ENCODE measurements at places on chromosomes 13 and 19. TPM values are rescaled to one million over a fixed set of nuclear protein-coding genes. Genes with fewer than 3 reads are reported as not detected.

GRCh38 chr19:11321191-11322126 lies 18.0 kb downstream of the RAB3D start:
- H3K27me3 ChIP-seq = no peaks in the 10 kb centered on the region
- no peaks in the 10 kb centered on the region for H3K36me3 ChIP-seq
- H3K27ac ChIP-seq = peak overlapping the region; percentile 36

DNA sequence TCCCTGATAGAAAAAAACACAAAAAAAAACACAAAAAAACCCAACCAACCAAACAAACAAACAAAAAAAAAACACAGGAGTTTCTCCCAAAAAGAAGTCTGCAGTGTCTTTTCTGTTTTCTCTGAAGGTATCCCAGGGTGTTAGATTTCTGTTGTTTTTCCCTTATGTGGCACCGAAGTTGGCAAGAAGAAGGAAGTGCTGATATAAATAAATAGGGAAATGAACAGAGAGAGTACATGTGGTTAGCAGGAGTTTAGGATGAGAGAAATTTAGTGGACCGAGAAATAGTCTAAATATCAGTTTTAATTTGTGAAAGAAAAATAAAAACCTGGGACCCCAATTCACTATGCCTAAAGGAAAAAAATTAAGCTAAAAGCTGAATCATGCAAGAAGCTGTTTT lies 287.0 kb upstream of the SGCG start:
- H3K4me3 ChIP-seq = no peak overlapping the region
- no peak for DNase-seq
- H3K4me1 ChIP-seq = no peaks in the 10 kb centered on the region
- no peaks in the 10 kb centered on the region for H3K27me3 ChIP-seq

DNA sequence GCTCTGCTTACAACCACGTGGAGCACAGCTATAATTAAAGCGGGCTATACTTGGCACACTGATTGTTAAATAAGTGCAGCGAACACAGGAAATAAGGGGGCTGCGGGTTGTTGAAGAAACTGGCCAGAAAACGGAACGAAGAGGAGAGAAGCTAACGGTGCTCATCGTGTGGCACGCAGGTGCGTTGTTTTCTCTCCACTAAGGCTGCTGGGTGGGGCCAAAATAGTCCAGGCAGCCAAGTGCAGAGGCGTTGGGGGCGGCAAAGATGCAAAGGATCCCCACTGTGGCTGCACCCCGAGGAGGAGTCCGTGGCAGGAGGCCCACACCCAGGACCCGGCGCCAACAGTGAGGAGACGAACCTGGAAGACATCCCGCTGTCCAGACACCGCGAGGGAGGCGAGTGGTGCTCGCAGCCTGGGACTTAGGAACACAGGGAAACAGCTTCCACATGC lies 8.1 kb upstream of the ARL11 start:
- H3K27ac ChIP-seq = no peak overlapping the region
- DNase-seq = peak; percentile 18
- H3K36me3 ChIP-seq = no peaks in the 10 kb centered on the region

DNA sequence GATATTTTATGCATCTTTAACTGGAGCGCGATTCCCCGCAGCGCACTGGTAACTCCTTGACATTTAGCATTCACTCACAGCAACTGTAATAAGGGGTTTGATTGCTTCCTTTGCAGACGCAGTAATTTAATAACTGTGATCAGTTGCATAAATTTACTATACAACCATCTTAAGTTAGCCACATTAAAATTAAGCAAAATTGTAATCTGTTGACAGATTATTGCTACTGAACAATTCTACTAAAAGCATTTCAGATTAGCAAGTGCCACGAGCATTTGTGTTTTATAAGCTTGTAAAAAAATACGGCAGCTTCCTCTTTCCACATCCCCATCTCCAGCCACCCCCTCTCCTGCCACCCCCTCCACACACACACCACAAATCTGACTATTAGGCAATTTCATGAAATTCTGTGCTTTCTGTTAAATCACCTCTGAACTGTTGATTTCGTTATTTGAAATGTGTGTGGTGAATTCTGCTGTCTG lies 44.4 kb downstream of the TSHZ3 start:
- H3K27ac ChIP-seq = no peak overlapping the region
- H3K4me1 ChIP-seq = no peaks in the 10 kb centered on the region
- H3K4me3 ChIP-seq = no peak overlapping the region
- H3K36me3 ChIP-seq = no peaks in the 10 kb centered on the region

DNA sequence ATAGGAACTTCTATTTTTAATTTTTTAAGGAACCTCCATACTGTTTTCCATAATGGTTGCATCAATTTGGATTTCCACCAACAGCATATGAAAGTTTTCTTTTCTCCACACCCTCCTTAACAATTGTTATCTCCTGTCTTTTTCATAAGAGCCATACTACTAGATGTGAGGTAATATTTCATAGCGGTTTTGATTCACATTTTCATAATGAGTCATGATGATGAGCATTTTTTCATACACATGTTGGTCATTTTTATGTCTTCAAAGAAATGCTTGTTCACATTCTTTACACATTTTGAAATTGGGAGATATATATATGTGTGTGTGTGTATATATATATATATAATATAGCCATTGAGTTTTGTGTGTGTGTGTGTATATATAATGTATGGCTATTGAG lies 420.3 kb upstream of the PCDH9 start:
- no peak overlapping the region for H3K4me3 ChIP-seq
- H3K4me1 ChIP-seq = no peaks in the 10 kb centered on the region
- H3K27ac ChIP-seq = no peak overlapping the region

DNA sequence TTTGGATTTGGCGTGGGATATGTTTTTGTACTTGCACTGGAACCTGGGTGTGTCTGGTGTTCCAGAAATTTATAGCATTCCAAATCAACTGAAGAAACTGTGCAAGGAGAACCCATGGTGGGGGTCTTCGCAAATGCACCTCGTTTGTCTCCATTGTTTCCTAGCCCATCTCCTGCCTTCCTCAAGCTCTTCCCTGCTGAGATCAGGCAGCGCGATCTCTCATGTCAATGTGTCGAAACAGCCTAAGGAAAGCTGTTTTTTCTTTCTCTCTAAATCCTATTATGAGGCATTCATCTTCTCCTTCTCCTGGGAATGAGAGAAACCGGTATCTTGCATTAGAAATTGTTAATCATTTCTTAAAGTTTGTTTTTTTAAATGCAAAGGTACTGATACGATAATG lies 131.0 kb downstream of the KLF5 start:
- no peak for DNase-seq
- H3K27ac ChIP-seq = no peak overlapping the region
- no peaks in the 10 kb centered on the region for H3K36me3 ChIP-seq
- no peaks in the 10 kb centered on the region for H3K27me3 ChIP-seq
- peaks cover 9% of the 10 kb centered on the region for H3K4me1 ChIP-seq
- H3K4me3 ChIP-seq = no peak overlapping the region

DNA sequence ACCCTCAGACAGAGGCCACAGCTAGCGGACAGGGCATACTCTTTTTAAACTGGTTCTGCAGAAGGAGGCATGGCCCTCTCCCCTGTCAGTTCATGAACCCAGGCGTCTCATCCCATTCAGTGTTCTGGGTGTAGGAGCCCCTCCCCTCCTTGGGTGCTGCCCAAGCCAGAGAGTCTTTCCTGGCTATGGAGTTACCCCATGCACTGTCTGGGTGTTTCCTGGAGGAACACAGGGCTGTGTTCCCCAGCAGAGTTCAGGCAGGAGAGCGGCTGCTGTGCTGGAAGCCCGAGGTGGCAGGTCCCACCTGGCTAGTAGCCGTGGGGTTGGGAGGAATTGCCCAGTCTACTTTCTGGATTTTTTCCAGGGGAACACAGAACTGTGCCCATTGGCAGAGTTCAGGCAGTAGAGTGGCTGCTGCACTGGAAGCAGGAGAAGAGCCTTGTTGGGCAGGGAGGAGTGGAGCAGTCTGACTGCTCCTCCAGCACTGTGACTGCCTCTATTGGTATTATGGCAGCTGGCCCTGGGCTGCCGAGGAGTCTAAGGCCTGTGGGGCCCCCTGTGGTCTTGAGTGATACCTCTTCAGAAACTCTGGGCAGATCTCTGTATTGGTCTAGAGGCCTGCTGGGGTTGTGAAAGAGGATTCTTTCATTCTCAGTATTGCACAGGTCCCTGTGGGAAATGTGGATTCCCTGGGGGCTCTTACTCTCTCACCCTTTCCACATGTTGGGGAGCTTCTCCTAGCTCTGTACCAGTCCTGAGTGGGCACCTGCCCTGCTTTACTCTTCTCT lies 168.3 kb downstream of the PCDH20 start:
- DNase-seq = peak; percentile 21
- H3K27me3 ChIP-seq = no peaks in the 10 kb centered on the region
- H3K27ac ChIP-seq = no peak overlapping the region
- H3K36me3 ChIP-seq = no peaks in the 10 kb centered on the region
- no peak overlapping the region for H3K4me3 ChIP-seq

DNA sequence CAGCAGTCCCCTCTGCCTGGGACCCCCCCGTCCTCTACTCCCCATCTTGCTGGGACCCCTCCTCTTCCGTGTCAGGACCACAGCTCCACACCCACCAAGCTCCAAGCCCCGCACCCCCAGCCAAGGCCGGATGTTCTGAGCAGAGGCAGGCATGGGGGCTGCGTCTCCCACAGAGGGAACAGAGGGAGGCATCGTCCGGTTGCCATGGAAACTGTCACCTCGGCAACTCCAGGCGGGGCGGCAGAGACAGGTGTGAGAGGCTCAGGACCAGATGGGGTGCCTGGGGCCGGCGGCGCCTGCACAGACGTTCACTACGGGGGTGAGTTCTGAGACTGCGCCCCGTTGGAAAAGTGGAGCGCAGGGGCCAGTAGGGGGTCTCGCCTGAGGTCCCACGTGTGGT lies 5.4 kb downstream of the RNU6-9 start:
- H3K36me3 ChIP-seq = no peaks in the 10 kb centered on the region
- no peak overlapping the region for H3K4me3 ChIP-seq
- no peaks in the 10 kb centered on the region for H3K4me1 ChIP-seq
- H3K27ac ChIP-seq = no peak overlapping the region
- no peaks in the 10 kb centered on the region for H3K27me3 ChIP-seq

DNA sequence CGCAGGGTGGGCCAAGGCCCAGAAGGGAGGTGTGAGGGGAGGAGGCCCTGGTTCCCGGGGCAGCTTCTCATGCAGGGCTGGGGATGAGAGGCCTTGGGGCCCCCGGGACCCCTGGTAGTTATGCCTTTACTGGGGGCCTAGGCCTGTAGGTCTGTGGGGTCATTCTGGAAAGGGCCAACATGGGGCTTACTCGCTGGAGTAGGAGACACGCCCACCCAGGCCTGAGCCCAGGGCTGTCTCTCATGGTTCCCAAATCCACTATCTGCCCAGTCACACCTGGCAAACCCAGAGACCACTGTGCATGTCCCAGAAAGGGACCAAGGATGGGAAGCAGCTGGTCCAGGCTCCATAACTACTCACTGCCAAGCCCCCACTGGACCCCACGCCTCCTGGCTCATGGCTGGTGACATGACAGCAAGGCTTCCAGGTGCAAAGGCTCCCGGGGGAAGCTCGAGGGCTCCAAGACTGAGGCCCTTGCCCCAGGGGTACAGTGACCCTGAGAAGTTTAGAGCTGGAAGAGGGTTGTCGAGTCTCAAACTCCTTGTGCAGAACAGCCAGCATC lies 64.2 kb upstream of the ATP12A start:
- H3K27me3 ChIP-seq = no peaks in the 10 kb centered on the region
- no peak for DNase-seq
- no peak overlapping the region for H3K27ac ChIP-seq
- H3K4me3 ChIP-seq = no peak overlapping the region
- no peaks in the 10 kb centered on the region for H3K36me3 ChIP-seq

GRCh38 chr19:17481986-17482385 lies 11.7 kb downstream of the SLC27A1 start:
- H3K36me3 ChIP-seq = no peaks in the 10 kb centered on the region
- H3K27me3 ChIP-seq = no peaks in the 10 kb centered on the region
- H3K4me1 ChIP-seq = no peaks in the 10 kb centered on the region
- H3K4me3 ChIP-seq = no peak overlapping the region
- no peak for DNase-seq
- no peak overlapping the region for H3K27ac ChIP-seq

DNA sequence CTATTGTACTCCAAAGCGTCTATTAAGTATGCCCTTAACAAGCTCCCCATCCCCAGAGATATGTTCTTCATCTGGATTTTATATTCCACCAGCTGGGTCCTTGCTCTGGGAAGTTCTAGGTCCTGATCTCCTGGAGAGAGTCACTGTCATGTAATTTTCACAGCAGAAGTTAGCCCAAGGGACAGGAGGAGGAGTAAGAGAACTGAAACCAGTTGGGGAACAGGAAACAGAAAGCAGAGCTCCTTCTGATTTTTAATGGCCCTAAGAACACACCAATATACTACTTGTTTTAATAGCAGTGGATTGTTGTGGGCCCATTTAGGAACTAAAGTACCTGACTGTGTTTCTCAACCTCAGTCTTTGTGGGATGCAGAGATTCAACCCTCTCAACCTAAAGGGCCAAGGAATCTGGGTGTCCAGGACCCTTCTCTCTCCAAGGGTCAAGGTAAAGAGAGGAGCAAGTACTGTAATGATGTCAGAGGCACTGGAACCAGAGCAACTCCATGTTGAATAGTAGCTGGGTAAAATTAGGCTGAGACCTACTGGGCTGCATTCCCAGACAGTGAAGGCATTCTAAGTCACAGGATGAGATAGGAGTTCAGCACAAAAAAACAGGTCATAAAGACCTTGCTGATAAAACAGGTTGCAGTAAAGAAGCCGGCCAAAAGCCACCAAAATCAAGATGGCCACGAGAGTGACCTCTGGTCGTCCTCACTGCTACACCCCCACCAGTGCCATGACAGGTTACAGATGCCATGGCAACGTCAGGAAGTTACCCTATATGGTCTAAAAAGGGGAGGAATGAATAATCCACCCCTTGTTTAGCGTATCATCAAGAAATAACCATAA lies 8.1 kb upstream of the FPR3 start:
- no peak overlapping the region for H3K27ac ChIP-seq
- no peaks in the 10 kb centered on the region for H3K27me3 ChIP-seq
- no peak for DNase-seq
- H3K4me1 ChIP-seq = no peaks in the 10 kb centered on the region
- no peaks in the 10 kb centered on the region for H3K36me3 ChIP-seq

- peaks cover 47% of the 10 kb centered on the region for H3K4me1 ChIP-seq
- H3K4me3 ChIP-seq = no peak overlapping the region
- no peaks in the 10 kb centered on the region for H3K27me3 ChIP-seq
These were observed 2758.2 kb downstream of the PCDH9 start for GRCh38 chr13:64471916-64472315.

- H3K27me3 ChIP-seq = peaks cover 1% of the 10 kb centered on the region
- H3K27ac ChIP-seq = no peak overlapping the region
- peaks cover 15% of the 10 kb centered on the region for H3K4me1 ChIP-seq
These were observed 4.1 kb downstream of the DLL3 start for GRCh38 chr19:39502640-39503417.

The FLT3LG gene
- 2.1 TPM for total RNA-seq

The CEACAM6 gene
- 10.7 TPM for total RNA-seq

The IGFL1 gene
- total RNA-seq = not detected

The SLC10A2 gene
- total RNA-seq = not detected

The ZNF470 gene
- total RNA-seq = 0.43 TPM

The RHPN2 gene
- 78.5 TPM for total RNA-seq

The ZNF709 gene
- total RNA-seq = 1.7 TPM
